ENCODE measurements at places on chromosomes 6 and 20.

GRCh38 chr6:82380566-82381185 lies 17.1 kb downstream of the TPBG start:
- DNase-seq, result no peak

- no peak for DNase-seq
Observed at GRCh38 chr6:128724738-128725137, 158.2 kb upstream of the LAMA2 start.

DNA sequence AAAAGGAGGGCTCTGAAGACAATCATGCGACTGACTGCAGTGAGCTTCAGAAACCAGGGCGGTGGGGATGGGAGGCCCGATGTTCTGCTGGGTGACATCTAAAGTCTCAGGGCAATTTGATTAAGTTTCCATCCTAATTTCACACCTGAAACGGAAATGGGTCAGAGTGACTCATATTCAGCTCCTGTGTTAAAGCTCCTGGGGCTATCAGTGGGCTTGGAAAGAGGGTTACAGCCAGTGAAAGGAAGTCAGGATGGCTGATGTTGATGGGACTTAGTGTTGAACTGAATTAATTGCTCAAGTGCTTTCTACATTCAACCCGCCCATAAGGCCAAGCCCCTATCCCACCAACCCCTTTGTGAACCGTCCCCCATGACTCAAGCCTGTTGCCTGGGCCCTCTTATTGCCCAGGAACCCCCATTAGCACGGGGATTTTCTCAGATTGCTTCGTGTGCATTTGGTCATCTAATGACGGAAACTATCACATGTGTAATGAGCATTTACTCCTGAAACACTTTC lies 47.1 kb upstream of the TBC1D7 start:
- DNase-seq, result no peak

- no peak for DNase-seq
Observed at GRCh38 chr20:47427746-47428145, 71.2 kb upstream of the ZMYND8 start.

- DNase-seq, result no peak
Observed at GRCh38 chr6:44190715-44191114, 26.0 kb upstream of the MYMX start.

Data from iPS-NIHi11 (cell line).